Bronchus fibroblast of lung (primary cell): ENCODE measurements at places on chromosomes 12 and 14. TPM values are rescaled to one million over a fixed set of nuclear protein-coding genes. Genes with fewer than 3 reads are reported as not detected.

Gene SLC25A21
- total RNA-seq, result 0.59 and 1.0 TPM in 2 replicates

Gene TAS2R46
- total RNA-seq, result not detected in 2 replicates

Gene RNASE3
- not detected in 2 replicates for total RNA-seq

Gene TRAF3
- 5.9 and 8.9 TPM in 2 replicates for total RNA-seq

Gene CPNE8
- total RNA-seq, result under 0.01 and 0.17 TPM in 2 replicates

Gene CLEC1B
- not detected in 2 replicates for total RNA-seq

Gene CYP46A1
- total RNA-seq, result not detected in 2 replicates

Gene FAR2
- total RNA-seq, result 6.7 and 7.1 TPM in 2 replicates

Gene HOXC10
- not detected in 2 replicates for total RNA-seq

Gene CNTN1
- under 0.01 and 0.17 TPM in 2 replicates for total RNA-seq

Gene TMEM120B
- 8.8 and 10.4 TPM in 2 replicates for total RNA-seq

Gene TAS2R43
- total RNA-seq, result 0.15 TPM in 1 of 2 replicates, not detected in the other

Gene FICD
- total RNA-seq, result 2.4 and 3.6 TPM in 2 replicates

Gene IFNG
- total RNA-seq, result not detected in 2 replicates

Gene AGAP2
- total RNA-seq, result under 0.01 and 0.15 TPM in 2 replicates

Gene NDUFA9
- total RNA-seq, result 65.9 and 80.9 TPM in 2 replicates

Gene TAS2R13
- 0.15 and 0.17 TPM in 2 replicates for total RNA-seq

Gene KRT74
- total RNA-seq, result not detected in 2 replicates

Gene OR10G2
- total RNA-seq, result not detected in 2 replicates

Gene ARL1
- 53.3 and 59.5 TPM in 2 replicates for total RNA-seq

Gene E2F7
- 8.9 and 12.1 TPM in 2 replicates for total RNA-seq

Gene PAH
- total RNA-seq, result not detected in 2 replicates

Gene LHX5
- total RNA-seq, result not detected in 2 replicates

Gene TPH2
- total RNA-seq, result not detected in 2 replicates

Gene DAO
- total RNA-seq, result not detected in 2 replicates

Gene RD3L
- total RNA-seq, result not detected in 2 replicates

Gene CIROP
- 0.34 and 0.45 TPM in 2 replicates for total RNA-seq

Gene GPR65
- total RNA-seq, result under 0.01 TPM in 2 replicates

Gene NID2
- total RNA-seq, result 85.0 and 94.7 TPM in 2 replicates
